NCI-H187 treated with DMSO at 0.1 percent for 48 hours (cell line): ENCODE measurements at places on chromosomes 13 and 19.

- no peak for DNase-seq
Observed at GRCh38 chr13:111202745-111203144, 87.6 kb downstream of the ARHGEF7 start.

DNA sequence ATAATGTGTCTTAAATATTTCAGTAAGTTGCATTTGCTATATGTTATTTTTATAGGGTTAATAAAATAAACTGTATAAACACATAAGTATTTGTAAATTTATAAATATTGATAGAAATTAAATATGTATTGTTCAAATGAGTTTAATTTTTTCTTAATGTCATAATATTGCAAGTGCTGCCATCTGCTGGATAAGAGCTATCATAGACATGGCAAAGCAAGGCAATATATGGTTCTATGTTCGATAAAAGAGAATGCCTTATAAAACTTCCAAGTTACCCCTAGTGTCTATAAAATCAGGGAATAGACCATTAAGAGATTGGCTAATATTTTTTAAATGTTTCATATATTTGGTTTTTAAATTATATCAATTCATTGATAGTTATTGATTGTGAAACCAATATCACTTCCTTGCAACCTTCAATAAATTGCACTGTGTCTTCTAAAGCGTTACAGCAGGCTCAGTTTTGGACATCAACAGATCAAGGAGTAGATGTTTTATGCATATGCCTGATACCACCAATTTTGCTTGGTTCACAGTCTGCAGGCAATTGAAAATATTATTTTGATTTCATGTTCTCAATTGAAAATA is 29.0 kb upstream of the SLITRK6 start:
- DNase-seq, result no peak

DNA sequence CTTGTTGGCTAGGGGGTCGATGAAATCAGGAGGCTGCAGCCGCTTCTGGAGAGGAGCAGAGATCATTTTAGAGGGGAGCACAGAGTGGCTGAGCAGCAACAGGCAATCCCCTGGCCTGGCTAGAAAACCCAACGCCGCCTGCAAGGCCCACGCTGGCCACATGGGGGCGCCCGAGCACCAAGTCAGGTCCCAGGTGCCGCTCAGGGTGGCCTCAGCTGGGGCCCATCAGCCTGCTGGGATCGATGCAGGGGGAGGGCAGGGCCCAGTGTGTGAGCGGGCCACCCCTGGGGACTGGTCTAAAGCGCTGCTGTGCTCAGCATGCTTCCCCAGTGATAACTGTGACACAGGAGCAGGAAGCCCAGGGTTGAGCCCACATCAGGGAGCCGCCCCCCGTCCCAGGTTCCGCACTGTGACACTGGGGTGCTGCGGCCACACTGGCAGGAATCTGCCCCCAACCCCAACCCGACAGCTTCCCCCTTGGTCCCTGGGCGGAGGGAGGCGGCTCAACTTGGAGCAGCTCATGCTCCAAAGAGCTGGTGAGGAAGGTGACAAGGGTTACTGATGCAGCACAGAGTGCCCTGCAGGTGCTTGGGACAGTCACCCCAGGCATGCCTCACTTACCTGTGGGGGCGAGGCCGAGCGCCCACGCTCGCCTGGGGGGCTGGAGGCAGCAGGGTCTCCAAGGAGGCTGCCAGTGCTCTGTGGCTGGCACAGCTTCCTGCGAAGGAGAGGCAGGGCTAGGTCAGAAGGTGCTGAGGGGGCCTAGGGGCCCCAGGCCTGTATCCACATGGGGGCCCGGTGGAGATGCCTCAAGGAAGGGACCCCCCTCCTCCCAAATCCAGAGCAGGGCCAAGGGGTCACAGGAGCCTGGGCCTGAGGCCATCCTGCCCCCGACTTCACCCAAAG is 13.3 kb upstream of the ISYNA1 start:
- DNase-seq, result no peak

DNA sequence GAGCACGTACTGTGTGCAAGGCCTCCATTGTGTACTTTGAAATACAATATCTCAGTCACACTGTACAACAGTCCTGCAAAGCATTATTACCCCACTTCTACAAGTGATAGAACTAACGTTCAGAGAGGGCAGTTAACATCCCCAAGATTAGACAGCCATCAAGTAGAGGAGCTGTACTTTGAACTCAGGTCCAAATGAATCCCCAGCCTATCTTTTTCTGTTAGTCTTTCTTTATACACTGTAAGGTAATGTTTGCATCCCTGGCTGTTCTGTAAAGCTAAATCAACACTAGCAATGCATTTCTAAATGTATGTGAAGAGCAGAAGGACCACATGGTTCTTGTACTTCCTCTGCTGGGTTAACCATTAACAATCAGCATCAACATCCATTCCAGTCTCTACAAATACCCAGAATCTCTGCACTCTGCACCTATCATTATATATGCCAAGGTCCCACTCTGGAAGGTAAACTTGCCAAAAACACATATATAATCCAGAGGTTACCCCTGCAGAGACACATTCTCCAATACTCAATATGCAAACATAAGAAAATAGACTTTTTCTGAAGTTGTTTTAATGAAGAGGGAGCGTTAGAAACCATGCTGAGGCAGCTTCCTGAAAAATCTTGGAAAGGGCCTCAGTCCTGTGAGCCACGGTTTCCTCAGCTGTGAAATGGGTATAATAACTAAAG is 182.3 kb downstream of the MZT1 start:
- DNase-seq, result no peak

DNA sequence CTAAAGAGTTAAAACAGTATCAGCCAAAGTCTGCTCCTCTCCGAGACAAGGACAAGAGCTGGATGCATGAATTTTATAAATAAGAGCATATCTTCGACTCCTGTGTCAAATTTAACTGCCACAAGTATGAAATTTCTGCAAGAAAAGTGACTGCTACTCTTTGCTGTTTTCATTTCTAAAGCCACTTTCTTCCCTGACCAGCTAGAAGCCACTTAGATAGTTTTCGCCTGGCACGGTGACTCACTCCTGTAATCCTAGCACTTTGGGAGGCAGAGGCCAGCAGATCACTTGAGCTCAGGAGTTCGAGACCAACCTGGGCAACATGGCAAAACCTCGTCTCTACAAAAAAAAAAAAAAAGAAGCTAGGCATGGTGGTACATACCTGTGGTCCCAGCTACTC is 61.3 kb downstream of the ENOX1 start:
- DNase-seq, result no peak

- no peak for DNase-seq
Observed at GRCh38 chr19:28577233-28577632, 635.7 kb downstream of the UQCRFS1 start.

GRCh38 chr13:93017493-93018112 is 209.0 kb upstream of the GPC6 start:
- no peak for DNase-seq

GRCh38 chr13:46844431-46844830 is 47.5 kb upstream of the ESD start:
- no peak for DNase-seq

DNA sequence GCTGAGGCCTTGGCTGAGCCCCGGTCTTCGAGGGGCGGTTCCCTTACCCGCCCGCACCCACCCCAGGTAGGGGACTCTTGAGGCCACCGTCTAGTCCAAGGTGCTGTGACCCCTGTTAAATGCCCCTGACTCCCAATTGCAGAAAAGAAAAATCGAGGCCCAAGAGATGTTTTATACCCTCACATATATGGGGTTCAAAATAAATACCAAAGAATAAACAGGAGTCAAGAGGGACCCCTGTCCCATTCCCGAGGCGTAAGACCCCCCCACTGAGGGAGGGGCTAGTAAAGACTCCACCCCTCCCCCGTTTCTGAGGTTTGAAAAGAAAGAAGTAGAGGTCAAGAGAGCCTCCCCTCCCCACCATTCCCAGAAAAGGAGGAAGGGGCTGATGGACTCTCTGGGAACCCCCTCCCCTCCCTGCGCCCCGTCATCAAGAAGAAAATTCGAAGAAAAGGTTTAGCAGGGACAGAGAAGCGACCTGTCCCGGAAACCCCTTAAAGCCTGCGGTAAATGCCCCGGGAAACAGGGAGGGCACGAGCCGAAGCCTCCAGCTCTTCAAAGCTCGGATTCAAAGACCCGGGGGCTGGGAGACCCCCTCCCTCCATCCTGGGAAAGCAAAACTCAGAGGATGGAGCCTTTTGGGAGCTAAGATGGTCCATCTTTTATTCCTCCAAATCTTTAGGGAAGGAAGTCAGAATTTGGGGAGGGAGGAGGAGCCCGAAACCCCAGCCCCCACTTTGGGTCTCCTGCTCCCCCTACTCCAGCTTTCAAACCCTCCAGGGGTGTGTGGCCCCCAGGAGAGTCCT is 755 bp upstream of the RAB3A start:
- no peak for DNase-seq

DNA sequence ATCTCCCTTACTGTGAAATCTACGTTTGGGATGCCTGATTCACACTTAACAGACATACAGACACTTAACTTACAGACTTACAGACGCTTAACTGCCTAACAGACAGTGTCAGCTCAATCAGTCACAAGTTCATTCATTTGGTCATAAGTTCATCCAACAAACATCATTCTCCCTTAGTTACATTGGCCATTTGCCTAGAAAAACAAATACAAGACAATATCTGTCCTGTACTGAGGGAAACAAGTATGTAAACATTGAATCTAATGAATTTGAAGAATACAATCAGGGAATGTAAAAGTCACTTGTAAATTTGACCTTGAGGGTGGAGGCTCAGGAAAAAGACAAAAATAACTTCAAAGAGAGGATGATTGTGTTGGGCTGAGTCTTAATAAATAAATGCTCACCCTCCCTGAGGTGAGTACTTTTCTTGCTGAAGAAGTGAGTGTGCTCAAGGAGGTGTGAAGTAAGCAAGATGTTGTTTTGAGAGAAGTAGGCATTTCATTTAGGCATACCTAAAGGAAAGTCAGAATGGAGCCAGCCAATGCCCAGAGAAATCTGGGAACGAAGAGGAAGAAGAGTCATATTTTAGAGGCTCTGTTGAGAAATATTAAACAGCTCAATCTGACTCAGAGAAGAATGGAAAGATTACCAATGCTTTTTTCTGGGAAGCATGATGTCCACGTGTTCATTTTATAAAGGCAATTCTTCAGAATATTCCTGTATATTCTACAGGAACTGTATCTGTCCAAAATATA is 958.4 kb upstream of the SLC10A2 start:
- no peak for DNase-seq

- DNase-seq, result no peak
Observed at GRCh38 chr13:49218493-49219051, 1.6 kb upstream of the MLNR start.

DNA sequence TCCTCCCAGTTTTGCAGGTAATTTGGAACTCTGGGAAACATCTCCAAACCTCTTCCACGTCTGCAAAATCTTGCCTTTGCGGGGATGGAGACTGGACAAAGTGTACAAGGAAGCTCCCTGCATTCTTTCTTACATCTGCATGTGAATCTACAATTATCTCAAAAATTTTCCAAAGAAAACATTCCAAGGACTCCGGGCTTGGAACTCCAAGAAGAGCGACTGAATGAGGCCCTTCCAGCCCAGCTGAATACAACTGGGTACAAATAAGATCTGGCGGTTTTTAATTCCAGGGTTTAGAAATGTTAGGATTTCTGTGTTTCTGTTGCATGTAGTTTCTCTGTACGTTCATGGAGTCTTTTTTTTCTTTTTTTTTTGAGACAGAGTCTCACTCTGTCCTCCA is 28.5 kb downstream of the EXOC3L2 start:
- DNase-seq, result no peak

- DNase-seq, result no peak
Observed at GRCh38 chr19:48724796-48725753, 5.5 kb upstream of the MAMSTR start.

DNA sequence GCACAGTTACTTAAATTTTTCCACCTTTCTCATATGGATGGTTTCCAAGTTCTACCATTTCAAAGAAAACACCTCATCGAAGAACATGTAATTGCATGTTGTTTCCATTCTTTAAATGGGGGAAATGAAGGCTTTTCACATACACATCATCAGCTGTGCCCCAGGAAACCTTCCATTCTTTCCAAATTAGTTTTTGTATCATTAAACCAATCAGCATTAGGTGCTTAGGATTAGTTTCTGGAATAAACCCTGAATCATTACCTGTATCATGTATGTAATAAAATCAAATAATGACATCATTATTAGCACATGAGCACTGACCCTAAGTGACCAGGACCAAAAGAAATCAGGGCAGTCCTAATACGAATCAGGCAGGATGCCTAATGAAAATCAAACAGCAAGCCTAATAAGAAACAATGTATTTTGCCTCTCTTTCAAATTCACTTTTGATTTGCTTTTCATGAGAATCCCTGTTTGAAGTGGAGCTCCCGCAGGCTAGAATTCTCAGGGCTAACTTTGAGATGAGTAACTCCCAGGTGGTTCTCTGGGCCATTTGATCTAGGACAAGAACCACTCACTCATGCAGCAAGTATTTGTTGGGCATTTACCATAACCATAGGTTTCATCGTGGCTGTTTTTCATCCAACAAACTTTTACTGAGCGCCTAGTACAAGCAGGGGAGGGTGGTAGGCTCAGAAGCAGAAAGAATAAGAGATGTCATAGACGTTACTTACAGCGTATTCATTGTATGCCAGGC is 89.2 kb downstream of the MZT1 start:
- no peak for DNase-seq

GRCh38 chr13:47903836-47904235 is 97.2 kb downstream of the SUCLA2 start:
- DNase-seq, result no peak

- no peak for DNase-seq
Observed at GRCh38 chr19:22261596-22261995, 24.6 kb upstream of the ZNF729 start.

DNA sequence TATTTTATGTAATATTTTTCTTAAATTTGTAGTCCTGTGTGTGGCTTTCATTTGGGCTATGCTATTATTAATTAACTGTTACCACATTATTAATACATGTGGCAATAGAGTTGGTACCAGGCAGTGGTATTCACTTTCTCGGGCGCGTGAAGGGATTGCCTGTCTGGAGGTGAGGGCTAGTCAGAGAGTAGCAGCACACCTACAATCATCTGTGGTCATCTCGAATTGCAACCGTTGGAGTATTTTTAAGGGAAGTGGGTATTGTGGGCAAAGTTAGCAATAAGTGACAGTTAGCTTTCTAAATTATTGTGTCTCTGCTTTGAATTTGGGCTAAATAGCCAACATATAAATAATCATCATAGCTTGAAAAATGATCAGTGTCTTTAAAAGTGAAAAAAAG is 20.0 kb upstream of the GPR18 start:
- DNase-seq, result no peak

DNA sequence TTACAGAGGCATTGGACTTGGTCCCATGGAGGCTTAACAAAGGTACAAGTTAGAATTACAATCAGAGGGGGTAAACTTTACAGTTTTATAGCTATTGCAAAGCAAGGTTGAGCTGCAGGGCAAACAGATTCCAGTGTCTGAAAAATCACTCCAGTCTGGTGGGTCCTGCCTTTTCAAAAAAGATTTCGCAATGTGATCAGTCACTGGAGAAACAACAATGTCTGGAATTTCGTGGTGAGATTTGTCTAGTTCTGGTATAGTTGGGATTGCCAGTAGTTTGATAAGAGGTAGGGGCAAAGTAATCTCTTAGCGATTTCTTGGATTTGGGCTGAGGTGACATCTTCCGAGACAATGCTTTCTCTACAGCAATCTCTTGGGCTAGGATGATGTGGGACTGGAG is 1198.2 kb upstream of the PCDH9 start:
- DNase-seq, result no peak
